Left renal cortex interstitium (tissue), 4 donors: ENCODE measurements at places on chromosomes 5 and 9. TPM values are rescaled to one million over a fixed set of nuclear protein-coding genes. Genes with fewer than 3 reads are reported as not detected.

Gene ALDH7A1
- 174 TPM for polyA plus RNA-seq

GRCh38 chr9:98010445-98010844 is 27.3 kb downstream of the ANP32B start:
- DNase-seq = no peak

- peak; percentile 61 for DNase-seq
Measured at GRCh38 chr9:124011460-124012301, at the start of gene LHX2. TSS of gene LHX2 (plus strand) at chr9:124011768. CDS start at chr9:124012349, 581 bp downstream.

DNA sequence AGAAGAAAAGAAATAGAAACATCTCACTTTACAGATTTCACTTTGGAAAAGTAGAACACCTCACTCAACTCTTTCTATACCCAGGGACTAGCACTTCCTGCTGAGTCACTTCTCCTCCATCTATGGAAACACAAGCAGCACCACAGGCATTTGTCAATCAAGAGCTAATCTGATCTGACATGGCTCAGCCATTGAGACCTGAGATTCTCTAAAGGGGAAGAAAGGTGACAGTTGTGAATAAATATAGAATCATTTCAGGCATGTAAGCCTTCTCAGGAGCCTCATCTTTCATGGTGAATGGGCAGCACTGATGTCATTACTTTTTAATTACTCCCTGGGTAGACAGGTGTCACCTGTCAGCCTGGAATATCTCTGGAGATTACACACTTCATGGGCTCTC is 559.8 kb downstream of the HINT1 start:
- no peak for DNase-seq

Gene SLC1A1
- polyA plus RNA-seq = 22.7 TPM

- no peak for DNase-seq
Measured at GRCh38 chr9:101648493-101648892, 53.7 kb upstream of the PPP3R2 start.

GRCh38 chr9:129938291-129938979 is 103.2 kb downstream of the USP20 start:
- no peak for DNase-seq

DNA sequence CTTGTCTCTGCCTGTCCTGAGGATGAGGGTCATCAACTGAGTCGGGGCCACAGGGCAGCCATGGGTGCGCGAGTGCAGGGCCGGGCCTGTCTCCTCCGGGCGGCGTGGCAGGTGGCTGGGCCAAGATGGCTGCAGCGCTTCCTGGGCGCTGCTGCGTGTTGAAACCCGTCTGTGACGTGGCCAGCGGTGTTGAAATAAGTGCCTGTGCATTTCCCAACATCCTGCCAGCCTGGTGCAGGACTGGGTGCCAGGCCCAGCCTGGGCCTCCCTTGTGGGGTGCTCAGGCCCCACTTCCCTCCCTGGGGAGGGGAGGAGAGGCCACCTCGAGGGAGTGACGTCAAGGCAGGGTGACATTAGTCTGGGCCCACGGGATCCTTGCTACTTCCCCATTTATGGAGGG is 45.5 kb downstream of the RXRA start:
- DNase-seq = no peak

DNA sequence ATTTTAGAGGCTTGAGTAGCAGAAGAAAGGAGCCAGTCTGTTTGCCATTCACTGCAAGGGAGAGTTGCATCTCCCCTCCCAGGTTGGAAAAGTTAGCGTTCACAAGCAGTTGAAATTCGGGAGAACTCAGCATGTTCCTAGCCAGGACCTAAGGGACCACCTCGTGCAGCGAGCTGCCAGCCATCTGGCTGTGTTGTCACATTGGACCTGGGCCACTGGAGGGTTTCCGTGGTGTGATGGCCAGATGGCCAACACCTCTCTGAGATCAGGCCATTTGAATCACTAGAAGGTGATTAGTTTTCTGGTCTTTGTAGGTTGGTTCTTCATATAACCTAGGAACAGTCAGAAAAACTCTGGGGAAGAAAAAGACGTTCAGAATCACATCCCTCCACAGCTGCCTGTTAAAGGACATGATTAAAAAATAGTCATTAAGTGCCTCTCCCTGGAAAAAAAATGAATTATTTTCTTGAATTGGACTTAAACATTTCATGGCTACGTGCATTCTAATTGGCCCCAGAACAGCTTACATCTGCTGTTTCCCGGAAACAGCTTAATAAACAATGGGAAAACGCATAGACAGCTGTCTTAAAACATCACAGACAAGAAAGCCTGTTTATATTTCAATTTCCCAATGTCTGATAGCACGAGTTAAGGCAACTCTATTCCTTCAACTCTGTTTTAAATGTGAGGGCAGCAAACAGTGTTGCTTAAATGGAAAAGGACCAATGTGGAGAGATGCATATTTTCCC is 303.9 kb downstream of the TENT4A start:
- no peak for DNase-seq

- no peak for DNase-seq
Measured at GRCh38 chr9:38157711-38158110, 88.7 kb upstream of the SHB start.

DNA sequence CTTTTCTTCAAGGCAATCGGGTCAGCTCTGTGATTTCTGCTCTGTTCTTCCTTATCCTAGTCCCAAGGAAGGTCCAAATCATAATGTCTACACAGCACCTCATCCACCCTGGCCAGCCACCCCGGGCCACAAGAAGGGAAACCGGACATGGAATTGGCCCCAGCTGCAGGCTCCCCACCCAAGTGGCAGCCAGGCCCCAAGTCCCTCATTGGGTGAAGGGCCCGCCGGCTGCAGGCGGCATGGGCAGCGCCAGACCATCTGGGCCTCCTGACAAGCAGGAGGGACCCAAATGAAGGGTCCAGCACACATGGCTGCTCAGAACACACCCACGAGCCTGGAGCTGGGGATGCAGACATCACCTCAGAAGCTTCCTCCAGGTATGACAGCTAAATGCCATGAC is 33.7 kb downstream of the BICD2 start:
- no peak for DNase-seq

DNA sequence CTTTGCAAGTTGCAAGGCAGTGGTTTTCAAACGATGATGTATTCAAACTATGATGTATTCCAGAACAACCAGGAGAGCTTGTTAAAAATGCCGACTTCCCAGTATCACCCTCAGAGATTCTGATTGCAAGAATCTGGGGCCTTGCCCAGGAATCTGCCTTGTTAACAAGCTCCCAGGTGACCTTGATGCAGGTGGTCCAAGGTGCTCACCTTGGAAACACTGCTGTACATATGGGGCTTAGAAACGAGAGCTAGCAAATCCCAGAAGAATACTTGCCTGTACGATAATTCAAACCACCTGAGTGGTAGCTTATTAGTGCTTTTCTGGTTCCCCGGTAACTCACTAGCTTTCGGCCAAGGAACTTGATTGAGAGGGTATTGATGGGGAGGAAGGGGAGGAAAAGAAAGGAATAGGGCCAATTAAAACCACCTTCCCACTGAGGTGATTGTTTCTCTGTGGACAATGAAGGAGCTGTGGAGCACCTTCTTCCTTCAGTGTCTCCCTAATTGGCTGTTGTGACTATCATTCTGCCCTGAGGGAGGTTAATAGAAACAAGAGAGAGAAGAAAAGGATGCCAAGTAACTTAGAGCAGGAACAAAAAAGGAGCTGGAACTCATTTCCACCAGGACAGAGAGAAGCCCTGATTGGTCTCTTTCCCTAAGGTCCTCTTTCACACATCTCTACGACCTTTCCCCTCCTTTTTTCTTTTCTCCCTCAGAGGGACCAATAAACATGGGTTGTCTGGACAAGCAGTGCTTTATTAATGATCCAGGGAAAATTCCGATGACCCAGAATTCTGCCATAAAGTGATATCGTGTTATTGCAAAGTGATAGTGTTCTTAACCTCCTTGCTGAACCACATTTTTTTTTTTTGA is 218.8 kb downstream of the TMEM167A start:
- no peak for DNase-seq

DNA sequence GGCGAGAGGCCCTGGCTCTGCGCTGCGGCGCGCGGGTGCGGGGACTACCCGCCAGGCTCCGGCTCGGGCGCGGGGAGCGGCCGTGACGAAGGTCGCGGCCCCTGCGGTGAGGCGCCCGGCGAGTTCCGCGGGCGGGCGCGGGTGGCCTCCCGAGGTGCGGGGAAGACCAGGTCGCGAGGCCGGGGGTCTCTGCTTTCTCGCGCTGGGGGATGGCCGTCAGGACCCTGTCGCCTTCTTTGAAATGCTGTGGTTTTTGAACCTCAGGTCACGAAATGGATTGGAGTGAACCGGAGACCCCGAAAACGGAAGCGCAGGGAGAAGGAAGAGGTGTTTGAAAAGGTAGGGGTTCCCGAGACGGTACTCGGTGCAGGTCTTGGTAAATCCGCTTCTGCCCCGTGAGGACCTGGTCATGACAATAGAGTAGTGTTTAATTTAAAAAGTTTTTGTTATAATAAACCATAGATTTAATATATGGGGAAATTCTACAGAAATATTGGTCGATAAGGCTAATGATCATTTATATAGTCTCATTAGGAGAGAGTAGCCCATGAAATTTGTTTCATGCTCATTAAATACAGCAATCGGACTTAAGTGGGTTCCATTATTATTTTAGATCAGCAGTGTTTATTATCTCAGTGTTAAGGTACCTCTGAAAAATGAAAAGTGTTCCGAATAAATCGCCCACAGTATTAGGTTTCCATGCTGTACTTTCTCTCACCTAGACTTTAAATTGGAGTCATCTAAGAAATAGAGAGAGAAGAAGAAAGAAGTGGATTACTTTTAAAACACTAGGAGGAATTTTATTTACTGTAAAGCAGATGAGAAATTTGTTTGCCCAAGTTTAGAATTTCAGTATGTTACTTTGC is 279.0 kb downstream of the AOPEP start:
- no peak for DNase-seq

DNA sequence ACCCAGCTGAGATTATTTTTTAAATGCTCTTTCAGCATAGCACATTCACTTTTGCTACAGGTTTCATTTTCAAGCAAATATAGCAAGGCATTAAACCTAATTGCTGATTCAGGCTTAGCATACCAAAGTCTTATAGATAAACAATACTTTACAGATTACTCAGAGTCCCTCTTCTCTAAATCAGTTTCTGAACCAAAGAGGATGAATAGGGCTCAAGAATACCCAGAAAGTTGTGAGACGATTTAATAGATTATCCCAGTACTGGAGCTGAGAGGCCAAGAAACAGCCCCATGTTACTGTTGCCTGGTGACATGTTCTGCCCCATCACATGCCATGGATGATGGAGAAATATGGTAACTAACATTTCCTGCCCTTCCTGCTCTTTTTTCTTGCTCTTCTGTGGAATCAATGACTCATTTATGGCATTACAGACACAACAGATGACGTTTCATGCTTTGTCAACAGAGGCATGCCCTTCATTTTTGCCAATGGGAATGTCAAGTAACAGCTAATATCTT is 18.1 kb upstream of the SSBP2 start:
- no peak for DNase-seq

GRCh38 chr5:68169903-68170302 is 45.7 kb upstream of the PIK3R1 start:
- peak; percentile 76 for DNase-seq

Gene NMUR2
- polyA plus RNA-seq = 0.09 TPM

Gene ROPN1L
- 0.65 TPM for polyA plus RNA-seq

Gene OR1Q1
- not detected for polyA plus RNA-seq

GRCh38 chr9:107488375-107489143 is 1.0 kb downstream of the KLF4 start:
- DNase-seq = peak; percentile 29

Gene PCDHA7
- polyA plus RNA-seq = 0.40 TPM

DNA sequence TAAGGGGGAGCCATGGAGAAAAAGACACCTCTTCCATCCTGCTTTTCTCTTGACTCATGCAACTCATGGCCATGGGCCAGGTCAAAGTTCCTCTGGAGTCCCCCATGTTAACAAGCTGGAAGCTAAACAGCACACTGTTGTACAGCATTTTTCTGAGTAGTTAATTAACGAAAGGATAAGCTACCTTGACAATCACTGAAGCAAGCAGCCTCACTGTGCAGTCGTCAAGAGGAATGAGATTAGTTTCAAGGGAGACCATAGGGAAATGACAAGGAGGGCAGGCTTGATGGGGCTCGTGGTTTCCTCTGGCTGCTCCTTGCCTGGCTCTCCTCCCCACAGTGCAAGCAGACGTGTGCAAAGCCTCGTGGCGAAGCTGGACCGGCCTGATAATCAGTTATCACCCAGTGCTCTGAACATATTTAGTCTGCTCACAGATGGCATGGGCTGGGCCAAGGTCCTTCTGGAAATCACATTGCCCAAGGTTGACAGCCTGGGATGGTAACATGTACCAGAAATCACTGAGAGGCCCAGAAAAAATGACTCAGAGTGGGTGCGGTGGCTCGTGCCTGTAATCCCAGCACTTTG is 209.5 kb downstream of the SLIT3 start:
- DNase-seq = no peak

DNA sequence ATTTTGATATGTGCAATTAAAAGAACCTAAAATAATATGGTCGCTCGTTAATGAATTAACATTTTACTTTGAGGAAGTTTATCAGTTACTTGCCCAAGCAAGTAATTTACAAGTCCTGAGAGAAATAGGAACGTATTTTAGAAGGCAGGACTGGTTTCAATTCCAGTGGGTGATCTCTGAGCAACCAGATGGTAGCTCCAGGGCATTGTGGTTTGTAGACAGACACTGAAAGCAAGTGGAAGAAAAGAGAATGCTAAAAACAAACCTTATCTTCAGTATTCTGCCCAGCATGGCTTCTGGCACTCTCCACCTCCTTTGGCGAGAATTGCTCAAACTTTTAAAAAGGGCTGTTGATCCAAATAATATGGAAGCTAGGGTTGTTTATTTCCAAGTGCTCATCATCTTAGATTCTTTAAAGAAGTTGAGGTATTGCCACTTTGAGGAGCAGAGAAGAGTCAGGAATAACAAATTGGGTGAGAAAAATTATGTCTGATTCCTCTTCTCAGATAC is 31.8 kb upstream of the ERAP2 start:
- no peak for DNase-seq

DNA sequence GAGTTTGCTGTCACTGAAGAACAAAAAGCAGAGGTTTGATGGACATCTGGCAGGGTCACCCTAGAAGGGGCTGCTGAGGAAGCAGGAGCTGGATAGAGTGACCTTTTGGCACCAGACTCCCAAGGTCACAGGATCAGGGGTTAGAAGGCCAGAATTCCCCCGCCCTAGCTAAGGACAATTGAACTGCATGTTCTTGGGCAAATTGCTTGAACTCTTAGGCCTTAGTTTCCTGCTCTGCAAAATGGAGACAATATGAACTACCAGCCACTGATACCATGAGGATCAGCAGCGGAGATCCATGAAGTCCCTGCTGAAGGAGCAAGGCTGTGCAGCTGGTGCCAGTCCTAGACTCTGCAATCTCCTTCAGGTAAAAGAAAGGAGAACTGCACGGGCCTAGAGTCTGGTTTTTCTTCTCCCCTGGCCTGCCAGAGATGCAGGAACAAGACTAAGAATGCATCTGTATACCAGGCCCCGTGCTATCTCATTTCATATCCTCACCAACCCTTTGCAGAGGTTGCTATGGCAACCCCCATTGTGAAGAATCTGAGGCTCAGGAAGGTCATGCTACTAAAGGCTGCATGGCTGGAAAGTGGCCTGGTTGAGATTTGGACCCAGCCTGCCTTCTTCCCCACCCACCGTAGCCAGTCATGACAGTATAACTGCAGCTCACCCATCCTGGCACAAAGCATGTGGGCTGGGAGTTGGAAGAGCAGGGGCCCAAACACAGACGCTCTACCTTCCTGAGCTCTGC is 33.7 kb downstream of the CAMK2A start:
- no peak for DNase-seq

GRCh38 chr9:124216474-124217176 is 41.1 kb upstream of the NEK6 start:
- DNase-seq = no peak

GRCh38 chr5:73298772-73299630 is 126.0 kb downstream of the TMEM174 start:
- no peak for DNase-seq

Gene DNAJC25
- polyA plus RNA-seq = 13.7 TPM

- DNase-seq = no peak
Measured at GRCh38 chr9:95477441-95477840, 39.3 kb downstream of the PTCH1 start.
